Lower leg skin (tissue), 4 donors: ENCODE measurements at places on chromosomes 3 and 15. TPM values are rescaled to one million over a fixed set of nuclear protein-coding genes. Genes with fewer than 3 reads are reported as not detected.

The CHP1 gene
- 182 TPM for total RNA-seq

The ALCAM gene
- 33.1 TPM for total RNA-seq

The MESP2 gene
- total RNA-seq, result 1.1 TPM

The AGBL1 gene
- 0.13 TPM for total RNA-seq

The ADAMTS9 gene
- 2.2 TPM for total RNA-seq

DNA sequence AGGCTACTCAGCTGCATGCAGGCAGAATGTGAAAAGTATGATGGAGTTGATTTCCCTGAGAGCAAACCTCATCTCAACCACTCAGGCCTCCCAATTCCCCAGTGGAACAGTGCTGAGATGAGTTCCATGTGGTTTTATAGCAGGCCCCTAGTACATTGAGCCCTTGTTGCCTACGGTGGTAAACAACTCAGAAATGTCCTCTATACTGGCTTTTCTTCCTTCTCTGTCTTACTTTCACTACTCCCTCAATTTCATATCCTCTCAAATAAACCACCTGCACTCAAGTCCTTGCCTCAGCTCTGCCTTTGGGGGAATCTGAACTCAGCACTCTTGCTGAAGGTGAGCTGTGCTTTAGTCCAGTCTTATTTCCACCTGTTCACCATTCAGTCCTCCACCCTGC lies 399.9 kb downstream of the PDCD6IP start:
- no peak for DNase-seq

DNA sequence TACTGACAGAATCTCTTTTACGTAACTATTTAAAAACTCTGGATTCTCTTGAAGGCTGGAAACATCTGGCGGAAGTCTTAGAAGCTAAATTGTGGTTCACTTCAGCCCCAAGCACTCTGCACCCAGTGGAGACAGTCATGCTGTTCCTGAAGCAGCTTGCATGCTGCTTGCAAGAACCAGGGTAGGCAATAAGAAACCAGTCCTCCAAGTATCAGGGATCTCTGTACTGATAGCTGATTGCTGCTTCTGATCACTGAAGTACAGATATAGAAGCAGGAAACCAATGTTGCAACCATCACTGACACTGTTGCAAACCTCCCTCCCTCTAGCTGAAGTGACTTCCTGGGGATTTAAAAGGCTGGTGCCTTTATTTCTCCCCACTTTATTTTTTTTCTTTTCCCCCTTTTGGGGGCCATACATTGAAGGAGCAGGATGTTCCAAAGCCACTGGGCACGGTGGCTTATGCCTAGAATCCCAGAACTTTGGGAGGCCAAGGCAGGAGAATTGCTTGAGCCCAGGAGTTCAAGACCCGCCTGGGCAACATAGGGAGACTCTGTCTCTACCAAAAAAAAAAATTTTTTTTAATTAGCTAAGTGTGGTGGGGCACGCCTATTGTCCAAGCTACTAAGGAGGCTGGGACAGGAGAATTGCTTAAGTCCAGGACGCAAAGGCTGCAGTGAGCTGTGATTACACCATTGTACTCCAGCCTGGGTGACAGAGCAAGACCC lies 15.3 kb downstream of the SPCS1 start:
- DNase-seq, result no peak

GRCh38 chr3:171227828-171228227 lies 201.3 kb upstream of the SLC2A2 start:
- no peak for DNase-seq

- DNase-seq, result no peak
Measured at GRCh38 chr15:76345880-76346668, 9.5 kb downstream of the ISL2 start.

GRCh38 chr15:25403771-25404170 lies 35.1 kb downstream of the UBE3A start:
- DNase-seq, result no peak

GRCh38 chr3:50947419-50947818 lies 272.7 kb downstream of the DOCK3 start:
- no peak for DNase-seq

GRCh38 chr3:108311797-108312196 lies 15.4 kb downstream of the HHLA2 start:
- DNase-seq, result no peak

DNA sequence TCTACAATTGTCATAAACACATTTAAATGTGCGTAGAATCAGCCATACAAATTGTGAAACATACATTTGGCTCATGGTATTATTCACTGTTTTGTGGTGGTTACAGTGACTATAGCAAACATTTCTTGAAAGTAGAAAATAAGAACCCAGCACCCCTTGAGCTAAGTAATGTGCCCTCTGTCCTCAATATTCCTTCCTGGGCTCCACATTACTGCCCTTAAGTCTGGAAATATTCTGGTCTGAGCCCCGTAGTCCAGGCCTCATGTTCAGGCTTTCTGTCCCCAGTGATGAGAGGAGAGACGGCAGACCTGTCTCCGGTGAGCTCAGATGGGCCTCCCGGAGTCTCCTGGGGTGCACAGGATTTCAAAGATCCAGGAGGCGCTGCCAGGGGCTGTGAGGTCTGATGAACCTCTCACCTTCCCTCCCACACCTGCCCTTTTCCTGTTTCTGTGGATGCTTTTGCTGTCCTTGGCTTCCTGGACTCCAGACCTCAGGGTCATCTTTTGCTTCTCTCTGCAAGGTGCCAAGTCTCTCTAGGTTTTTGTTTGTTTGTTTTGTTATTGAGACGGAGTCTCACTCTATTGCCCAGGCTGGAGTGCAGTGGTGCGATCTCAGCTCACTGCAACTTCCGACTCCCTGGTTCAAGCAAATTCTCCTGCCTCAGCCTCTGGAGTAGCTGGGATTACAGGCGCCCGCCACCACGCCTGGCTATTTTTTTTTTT lies 8.8 kb upstream of the MUC20 start:
- no peak for DNase-seq

- DNase-seq, result no peak
Measured at GRCh38 chr3:13300546-13301285, 119.4 kb downstream of the NUP210 start.

- no peak for DNase-seq
Measured at GRCh38 chr15:80476036-80476435, 71.9 kb downstream of the ARNT2 start.

GRCh38 chr3:72628065-72628464 lies 220.2 kb downstream of the SHQ1 start:
- DNase-seq, result peak; percentile 90

- DNase-seq, result no peak
Measured at GRCh38 chr15:87557881-87558280, 698.7 kb downstream of the NTRK3 start.
